ENCODE measurements at places on chromosomes 16 and 17.

GRCh38 chr17:68596411-68596945, 4.7 kb downstream of the FAM20A start:
- DNase-seq: no peak

GRCh38 chr16:22915003-22915402, 101.0 kb downstream of the HS3ST2 start:
- no peak for DNase-seq

GRCh38 chr17:80636361-80637018, 91.9 kb downstream of the RPTOR start:
- no peak for DNase-seq

DNA sequence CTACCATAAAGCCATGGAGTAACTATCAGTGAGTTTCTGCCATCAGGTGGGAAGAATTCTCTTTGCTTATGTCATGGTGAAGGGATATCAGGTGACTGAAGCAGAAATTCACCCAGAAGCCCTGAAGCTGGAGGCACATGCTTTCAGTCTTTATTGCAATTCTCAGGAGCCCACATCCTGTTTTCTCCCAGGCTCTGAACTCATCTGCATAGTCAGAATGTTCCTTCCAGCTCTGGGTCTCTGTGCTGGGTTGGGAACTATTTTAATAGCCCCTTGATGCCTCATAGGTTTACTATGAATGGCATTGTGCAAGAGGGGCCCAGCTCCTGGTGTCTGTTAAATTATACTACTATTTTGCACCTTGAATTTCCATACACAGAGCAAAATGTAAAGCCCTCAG, 198.4 kb upstream of the SOX9 start:
- no peak for DNase-seq

DNA sequence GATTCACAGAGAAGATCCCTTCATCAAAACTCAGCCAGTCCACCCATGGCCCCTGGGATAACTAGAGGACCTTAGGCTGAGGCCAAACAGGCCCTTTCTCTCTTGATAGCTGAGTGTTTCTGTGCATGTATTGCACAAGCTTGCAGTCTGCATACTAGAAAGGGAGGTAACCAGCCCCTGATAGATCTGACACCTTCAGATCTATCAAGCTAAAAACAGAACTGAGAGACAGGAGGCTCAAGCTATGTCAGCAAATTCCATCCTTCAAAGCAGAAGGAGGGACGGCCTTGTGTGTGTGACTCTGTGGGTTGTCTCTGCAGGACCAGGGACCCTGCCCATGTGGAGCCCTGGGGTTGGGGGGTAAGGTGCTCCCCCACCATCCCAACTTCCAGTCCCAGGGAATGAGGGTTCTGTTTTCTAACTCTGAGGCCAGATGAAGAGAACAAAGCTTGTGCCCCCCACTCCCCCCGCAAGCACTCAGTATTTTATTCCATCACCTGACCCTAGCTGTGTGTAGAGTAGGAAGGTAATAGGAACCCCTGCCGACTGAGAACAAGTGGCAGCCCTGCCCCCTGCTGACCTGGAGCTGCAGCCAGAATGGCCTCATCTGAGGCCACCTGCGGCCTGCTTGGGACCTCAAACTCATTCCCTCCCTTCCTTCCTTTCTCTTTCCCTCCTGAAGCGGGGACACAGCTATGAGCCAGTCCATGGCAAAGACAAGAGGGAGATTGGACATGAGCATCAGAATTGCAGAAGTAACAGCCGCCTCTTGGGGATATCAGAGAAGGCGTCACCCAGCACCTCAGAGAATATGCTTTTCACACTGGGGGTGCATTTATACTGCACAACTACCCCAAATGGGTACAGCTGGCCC, 63.8 kb downstream of the SMPD3 start:
- no peak for DNase-seq

DNA sequence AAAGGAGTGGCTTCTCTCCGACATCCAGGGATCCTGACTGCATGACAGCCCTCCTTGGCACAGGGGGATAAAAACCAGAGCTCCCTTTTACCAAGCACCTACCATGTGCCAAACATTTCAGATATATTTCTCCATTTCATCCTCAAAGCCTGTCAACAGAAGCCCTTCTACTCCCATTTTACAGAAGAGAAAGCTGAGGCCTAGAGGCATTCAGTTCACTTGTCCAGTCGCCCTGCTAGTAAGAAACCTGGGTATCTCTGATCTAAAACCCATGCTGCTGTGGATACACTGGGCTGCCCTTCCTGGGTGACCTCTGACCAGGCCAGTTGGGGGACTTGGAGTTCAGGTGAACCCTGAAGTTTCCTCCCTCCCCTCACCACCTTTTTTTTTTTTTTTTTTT, 5.9 kb upstream of the FDXR start:
- DNase-seq: no peak

DNA sequence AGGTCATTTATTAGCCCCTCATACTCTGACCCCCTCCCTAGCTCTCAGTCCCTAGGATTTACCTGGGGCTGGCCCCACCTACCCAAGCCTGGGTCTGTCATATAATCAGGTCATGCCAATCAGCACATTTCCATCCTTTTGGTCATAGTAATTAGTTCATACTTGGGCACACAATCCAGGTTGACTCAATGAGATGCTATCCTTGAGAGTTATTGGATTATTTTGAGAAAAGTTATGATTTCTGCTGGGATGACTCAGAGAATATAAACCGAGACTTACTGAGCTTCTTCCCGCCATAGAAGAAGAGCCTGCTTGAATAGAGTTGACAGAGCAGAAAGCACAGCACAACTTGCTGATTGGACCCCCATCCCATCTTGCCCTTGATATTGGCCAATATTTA, 331.5 kb downstream of the CBLN1 start:
- no peak for DNase-seq

GRCh38 chr16:70746708-70747424, 54.1 kb downstream of the VAC14 start:
- DNase-seq: no peak

GRCh38 chr17:81509207-81509971, 3.2 kb downstream of the ACTG1 start:
- no peak for DNase-seq

- no peak for DNase-seq
Observed at GRCh38 chr16:11994143-11995119, 17.9 kb downstream of the SNX29 start.

- no peak for DNase-seq
Observed at GRCh38 chr17:55090079-55090492, 121.5 kb downstream of the STXBP4 start.

GRCh38 chr17:1626333-1626732, 2.3 kb downstream of the SLC43A2 start:
- DNase-seq: no peak

- no peak for DNase-seq
Observed at GRCh38 chr17:9044772-9045463, 23.6 kb downstream of the NTN1 start.

DNA sequence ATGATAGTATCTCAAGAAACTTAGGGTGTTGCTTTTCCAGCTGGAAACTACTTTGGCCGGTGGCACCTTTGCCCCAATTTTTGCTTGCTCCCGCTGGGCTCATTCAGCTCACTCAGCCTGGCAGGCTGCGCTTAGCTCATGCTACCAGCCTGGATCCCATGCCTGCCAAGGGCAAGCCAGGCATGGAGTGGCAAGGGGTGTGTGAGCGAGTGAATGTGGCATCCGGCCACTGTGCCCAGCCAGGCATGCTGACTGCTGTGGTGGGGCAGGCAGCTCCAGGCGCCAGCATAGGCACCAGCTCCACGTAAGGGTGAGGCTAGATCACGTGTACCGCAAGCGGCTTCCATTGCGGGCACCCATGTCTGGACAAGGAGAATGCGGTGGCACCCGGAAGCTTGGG, 9.4 kb downstream of the B3GNT9 start:
- no peak for DNase-seq

GRCh38 chr17:6110592-6110991, 40.4 kb downstream of the WSCD1 start:
- no peak for DNase-seq

GRCh38 chr17:55635253-55635914, 87.3 kb downstream of the TMEM100 start:
- DNase-seq: no peak

DNA sequence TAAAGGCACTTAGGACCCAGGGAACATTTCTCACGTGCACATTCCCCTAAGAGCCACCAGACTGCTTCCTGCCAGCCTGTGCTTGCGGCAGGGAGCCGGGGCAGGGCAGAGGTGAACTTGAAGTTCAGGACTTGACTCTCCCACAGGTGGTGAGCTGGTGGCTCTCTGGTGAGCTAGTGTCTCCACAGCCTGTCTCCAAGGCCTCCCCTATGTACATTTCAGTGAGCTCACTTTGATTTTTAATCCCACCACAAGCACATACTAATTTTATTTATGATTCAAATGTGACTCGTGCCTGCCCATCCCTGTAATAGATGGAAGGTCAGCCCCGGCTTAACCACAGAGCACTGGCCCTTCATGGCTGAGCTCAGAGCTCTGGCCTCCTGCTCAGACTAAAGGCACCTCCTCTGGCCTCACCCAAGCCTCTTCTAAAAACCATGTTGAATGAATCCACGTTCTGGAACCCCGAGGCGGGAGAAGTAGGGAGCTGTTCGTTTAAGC, 9.2 kb downstream of the SNN start:
- DNase-seq: no peak

- DNase-seq: no peak
Observed at GRCh38 chr17:5565808-5566207, 18.5 kb downstream of the NLRP1 start.

- DNase-seq: no peak
Observed at GRCh38 chr17:78384479-78385175, 6.2 kb downstream of the PGS1 start.

DNA sequence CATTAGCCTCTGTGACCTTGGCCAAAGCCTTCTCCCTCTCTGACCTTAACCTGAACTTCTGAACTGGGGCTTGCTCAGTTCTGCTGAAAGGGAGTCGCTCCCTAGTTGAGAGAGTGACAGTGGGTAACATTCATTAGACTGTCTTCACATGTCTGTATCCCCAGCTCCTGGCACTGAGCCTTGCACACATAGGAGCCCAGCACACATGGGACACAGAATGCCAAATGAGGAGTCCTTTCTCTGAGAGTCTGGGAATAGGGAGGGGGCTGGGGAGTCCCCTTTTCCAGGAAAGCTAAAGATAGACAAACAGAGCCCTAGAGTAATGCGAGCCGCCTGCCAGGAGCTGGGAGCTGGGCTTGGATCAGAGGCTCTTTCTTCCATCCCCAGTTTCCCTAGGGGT, 2.5 kb downstream of the TAC4 start:
- DNase-seq: no peak

DNA sequence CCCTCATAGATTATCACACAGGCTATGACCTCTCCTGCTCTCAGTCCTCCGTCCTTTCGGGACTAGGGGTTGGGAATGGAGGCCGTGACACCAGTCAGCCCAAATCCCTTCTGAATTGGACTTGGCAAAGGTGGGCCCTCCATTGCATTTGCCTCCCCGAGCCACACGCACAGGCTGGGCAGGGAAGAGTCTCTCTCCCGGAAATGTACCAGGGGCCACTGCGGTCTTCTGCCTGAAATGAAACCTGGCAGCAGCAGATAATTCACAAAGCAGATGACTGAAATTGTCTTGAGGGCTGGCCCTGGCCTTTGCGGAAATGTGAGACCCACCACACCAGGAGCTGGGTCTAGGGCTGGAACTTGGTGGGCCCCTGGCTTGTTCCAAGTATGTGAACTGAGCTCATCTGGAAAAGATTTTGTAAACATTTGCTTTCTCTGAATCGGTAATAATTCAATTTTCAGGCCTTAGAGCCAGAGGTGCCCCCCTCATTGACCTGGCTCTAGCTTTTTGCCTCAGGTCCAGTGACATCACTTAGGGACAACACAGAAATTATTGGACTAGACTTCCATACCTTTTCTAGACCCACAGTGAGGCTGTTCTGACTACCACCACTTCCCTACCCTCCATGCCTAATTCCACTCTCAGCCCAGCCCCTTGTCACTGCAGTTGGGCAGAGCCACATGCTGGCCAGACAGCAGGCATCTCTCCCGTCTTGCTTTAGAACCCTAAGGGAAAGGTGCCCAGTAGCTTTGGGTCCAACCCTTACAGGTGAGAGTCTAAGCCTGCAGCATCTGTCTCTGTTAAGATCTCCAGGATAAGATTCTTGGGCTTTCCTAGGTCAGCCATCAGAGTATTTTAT, 75.2 kb downstream of the CCDC182 start:
- no peak for DNase-seq

GRCh38 chr17:2081564-2081963, 26.7 kb downstream of the HIC1 start:
- DNase-seq: no peak

GRCh38 chr17:17472333-17472920, 4.4 kb upstream of the MED9 start:
- DNase-seq: no peak

- DNase-seq: no peak
Observed at GRCh38 chr16:21989133-21989532, 11.8 kb downstream of the PDZD9 start.

- no peak for DNase-seq
Observed at GRCh38 chr17:77665833-77666232, 292.7 kb upstream of the TNRC6C start.

- no peak for DNase-seq
Observed at GRCh38 chr17:65191811-65192740, 54.9 kb downstream of the RGS9 start.

- DNase-seq: peak; percentile 10
Observed at GRCh38 chr17:82551779-82552457, 32.4 kb downstream of the FOXK2 start.

DNA sequence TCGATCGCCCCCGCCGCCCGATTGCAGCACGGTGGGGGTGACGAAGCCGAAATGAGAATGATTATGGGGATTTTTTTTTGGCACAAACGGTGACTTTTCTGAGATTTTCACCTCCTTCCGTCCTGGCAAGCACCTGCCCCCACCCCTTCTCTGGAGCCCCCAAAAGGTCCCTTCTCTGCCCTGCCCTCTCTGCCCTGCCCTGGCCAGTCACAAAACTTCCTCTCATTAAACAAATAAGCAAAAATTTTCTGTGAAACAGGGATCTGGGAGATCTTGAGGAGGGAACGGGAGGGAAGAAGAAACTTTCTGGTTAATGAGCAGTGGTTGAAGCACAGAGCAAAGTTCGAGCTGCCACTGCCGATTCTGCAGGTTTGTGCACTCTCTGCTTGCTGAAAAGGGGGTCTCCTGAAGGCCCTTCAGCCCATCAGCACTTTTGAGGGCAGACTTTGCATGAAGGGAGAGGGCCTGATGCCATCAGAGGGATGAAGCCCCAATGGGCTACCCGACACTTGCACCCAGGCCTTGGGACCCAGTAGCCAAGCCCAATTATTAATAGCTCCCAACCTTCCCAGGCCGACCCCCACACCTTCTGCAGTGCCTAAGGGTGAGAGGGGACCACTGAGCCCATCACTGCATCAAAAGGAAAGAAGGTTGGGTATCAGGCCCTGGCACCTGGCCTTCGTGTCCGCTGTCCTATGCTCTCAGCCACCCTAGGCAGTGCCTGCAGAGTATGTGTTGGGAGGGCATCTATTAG, 1.0 kb upstream of the HOXB8 start:
- DNase-seq: no peak

GRCh38 chr17:6642592-6642991, 1.7 kb downstream of the TXNDC17 start:
- DNase-seq: no peak

- no peak for DNase-seq
Observed at GRCh38 chr17:28491860-28492259, 14.3 kb upstream of the FOXN1 start.
